Activated T-cell treated with anti-CD3 and anti-CD28 coated beads for 1 hour (primary cell): ENCODE measurements at places on chromosomes 5 and 9.

GRCh38 chr5:170268884-170269283, 28.7 kb downstream of the LCP2 start:
- no peak for DNase-seq

GRCh38 chr5:35058374-35058788, 10.6 kb upstream of the AGXT2 start:
- DNase-seq: no peak

DNA sequence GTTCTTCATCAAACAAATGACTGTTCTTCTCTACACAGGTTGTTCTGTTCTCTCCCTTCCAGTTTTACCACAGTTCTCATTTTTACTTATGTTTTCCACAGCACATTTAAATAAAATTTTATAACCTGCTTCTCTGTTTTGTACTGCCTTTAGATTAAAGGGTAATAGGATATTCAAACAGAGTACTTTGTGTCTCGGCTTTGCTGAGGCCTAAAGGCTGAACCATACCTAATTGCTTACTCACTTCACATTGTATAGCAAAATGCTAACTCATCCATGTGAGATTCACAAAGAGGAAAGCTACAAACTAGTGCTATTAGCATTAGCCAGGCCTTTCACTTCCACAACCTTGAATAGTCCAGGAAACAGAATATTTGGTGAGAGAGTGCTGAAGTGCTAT, 200.3 kb downstream of the TRPM3 start:
- DNase-seq: no peak

- DNase-seq: no peak
Observed at GRCh38 chr5:162485666-162486292, 418.2 kb downstream of the GABRG2 start.

DNA sequence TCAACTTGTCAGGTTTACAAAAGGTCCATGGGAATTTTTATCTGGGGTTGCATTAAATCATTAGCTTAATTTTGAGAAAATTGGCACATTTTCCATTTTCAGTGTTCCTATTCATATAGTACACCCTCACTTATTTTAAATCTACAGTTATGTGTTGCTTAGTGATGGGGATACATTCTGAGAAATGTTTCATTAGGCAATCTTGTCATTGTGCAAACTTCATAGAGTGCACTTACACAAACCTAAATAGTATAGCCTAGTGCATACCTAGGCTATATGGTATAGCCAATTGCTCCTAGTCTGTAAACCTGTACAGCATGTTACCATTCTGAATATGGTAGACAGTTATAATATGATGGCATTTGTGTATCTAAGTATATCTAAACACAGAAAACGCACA, 19.8 kb upstream of the FAM151B start:
- no peak for DNase-seq

DNA sequence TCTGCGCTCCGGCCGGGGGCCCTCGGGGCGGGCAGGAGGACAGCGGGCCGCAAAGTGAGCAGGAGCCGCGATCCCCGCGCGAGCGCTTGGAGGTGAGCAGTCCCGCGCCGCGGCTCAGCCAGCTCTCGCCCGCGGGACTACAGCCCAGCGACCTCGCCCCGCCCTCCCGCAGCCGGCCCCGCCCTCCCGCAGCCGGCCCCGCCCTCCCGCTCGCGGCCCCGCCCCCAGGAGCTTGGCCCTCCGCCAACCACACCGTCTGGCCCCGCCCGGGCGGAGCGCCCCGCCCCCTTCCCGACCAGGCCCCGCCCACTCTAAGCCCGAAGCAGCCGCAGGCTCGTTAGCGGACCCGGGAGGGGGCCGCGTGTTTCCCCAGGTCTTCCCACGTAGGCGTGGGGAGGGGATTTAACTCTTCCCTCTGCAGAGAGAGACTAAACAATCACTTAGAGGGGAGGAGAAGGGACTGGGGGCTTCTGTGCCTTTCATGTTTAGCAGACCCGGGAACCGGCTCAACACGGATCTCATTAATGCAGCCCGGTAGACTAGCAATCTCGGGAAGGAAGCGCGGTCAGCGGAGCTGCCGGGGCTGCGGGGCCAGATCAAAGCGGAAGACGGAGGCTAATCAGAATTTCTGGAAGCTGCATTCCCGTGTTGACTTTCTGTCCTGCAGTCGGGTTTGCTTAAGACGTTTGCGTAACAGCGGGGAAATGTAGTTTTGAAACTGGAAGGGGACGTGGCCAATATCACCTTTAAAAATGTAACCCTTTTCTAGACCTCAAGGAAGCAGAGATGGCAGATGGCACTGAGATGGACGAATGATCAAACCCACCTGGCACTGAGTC, at the start of gene MYO10:
Gene MYO10 (minus strand): TSS at position 139 of the 839 bp plus-strand sequence. CDS start 480 bp downstream, outside the sequence.
- peak; percentile 39 for DNase-seq

DNA sequence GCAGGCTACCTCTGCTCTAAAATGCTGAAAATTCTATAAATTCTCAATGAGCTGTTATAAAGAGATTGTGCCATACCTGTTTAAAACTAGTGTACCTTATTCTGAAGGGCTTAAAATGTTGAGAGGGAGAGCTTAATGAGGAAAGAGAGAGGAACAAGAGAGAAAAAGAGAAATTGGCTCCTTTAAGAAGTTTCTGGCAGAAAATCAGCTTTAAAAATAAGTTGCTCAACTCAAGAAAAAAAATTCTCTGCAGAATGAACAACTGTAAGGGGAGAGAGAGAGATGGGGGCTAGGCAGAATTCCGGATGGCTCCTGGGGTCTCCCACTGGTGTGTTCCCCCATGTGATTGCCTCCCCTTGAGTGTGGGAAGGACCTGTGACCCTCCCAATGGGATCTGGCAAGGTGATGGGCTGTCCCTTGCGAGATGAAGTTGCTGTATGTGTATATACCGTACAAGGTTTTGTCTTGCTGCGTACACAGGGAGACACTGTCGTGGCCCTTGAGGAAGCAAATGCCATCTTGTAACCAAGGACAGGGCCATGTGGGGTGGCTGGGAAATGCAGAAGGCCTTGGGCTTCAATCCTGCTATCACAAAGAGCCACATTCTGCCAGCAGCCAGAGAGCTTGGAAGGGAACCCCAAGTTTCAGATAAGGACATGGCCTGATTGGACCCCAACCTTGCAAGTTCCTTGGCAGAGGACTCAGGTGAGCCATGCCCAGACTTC, 64.3 kb upstream of the S1PR3 start:
- no peak for DNase-seq

GRCh38 chr5:178677429-178677828, 50.6 kb upstream of the CLK4 start:
- DNase-seq: no peak

DNA sequence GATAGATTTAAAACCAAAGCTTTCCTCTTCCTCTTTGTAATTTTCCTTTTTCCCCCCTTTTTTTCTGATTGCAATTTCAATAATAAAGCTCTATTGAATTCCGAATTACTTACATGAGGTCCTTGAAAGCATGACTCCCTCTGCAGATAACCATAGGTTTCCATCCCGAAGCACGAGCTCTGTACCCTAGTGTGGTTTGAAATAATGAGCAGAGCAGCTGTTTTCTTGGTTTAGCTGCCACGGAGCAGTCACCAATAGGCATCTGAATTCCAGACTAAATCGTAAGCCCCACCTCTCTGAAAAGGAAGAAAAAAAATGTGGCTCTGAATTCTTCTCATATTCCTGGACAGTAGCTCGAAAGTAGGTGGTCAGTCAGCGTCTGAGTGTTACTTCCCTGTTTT, 18.5 kb upstream of the GNE start:
- no peak for DNase-seq

GRCh38 chr5:132889501-132889900, 16.0 kb downstream of the LEAP2 start:
- DNase-seq: no peak

DNA sequence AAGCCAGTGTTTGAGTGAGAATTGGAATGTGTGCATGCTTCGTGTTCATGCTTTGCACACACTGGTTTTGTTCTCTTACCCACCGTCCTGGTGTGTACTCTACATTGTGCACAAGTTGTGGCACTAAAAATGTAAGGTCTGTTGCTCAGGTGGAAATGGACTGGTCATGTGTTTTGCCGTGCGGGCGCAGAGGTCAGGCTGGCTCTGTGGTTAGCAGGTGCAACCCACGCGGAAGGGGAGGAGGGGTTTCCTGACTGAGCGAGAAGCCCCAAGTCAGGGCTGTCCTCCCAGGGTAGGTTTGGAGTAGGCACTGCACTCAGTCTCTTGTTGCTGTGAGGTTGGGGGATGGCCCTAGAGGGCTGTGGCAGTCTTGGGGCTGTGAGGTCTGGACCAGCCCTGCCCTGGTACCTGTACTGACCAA, 86.6 kb downstream of the EHMT1 start:
- no peak for DNase-seq
